ENCODE measurements at places on chromosomes 12 and 14.

GRCh38 chr12:110349514-110350151, 53.9 kb downstream of the ANAPC7 start:
- peak; percentile 34 for DNase-seq

- peak; percentile 94 for DNase-seq
Observed at GRCh38 chr12:57754411-57755193, at the start of gene MARCHF9. MARCHF9 (plus strand) TSS chr12:57755103; CDS start chr12:57755529, 426 bp downstream.

DNA sequence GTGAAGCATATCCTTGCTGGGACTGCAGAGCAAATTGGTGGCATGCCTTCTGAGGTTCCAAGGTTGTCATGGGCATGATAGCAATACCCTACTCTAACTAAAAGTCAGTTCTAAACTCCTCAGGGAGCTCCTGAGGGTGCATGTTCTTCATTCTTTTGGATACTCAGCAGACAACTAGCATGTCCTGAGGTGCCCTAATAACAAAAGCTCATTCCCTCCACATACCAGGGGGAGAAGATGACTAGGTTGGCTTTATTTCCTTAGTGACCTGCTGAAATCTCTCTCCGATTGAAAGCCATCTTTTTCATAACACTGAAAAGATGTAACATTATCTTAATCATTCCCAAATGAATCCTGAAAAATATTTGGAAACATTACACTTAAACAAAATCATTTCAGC, 188.7 kb upstream of the IGF1 start:
- no peak for DNase-seq

DNA sequence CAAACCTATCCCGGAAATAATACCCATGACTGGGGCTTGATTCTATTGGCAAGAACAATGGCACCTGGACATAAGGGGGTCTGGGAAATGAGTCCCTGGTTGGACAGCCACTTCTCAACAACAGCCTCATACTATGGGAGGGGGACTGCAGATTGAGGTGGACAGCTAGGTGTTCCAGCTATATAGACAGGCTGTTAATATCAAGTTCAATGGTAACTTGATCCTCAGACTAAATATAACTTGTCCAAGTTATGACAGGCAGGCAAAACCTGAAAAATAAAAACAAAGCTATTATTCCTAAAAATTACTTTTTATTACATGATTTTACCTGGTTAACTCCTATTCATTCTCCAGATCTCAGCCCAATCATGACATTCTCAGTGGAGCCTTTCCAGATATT, 267.3 kb downstream of the TTC8 start:
- DNase-seq, result no peak

- no peak for DNase-seq
Observed at GRCh38 chr14:41302776-41303175, 303.9 kb upstream of the LRFN5 start.

DNA sequence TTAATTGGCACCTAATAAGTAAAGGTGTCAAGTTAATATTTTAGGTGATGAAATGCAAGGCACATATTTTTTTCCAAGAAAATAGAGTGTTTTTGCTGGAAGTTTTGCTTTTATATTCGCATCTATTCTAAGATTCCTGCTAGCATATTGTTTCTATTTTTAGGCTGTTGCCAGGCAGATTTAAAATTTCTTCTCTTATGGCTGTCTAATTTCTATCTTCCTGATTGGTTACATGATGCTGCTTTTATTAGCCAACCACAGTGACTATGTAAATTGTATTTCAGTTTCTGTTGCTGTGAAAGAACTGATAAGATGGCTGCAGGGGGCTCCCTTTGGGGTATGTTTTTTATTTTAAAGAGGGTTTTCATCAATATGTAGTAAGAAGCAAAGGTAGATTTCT, 42.7 kb downstream of the ATF7IP start:
- DNase-seq, result peak; percentile 68

DNA sequence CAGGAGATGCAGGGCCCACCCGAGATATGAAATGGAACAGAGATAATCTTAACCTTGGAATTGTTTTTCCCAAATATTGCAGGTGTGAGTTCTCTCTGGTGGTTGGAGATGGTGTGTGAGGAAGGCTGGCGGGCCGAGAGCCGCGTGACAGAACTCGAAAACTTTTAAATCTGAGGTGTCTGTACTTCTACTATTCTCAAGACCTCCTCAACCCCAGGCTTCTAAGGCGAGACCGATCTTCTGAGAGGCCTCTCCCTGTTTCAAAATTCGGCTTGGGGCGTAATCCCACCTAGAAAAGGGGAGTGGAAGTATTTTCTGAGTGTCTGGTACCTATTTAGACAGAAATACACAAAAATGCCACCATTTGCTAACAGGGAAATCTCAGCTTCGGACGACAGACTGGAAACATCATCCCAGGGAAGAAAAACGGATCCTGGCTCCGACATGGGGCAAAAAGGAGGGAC, 611 bp downstream of the SARNP start:
- no peak for DNase-seq

DNA sequence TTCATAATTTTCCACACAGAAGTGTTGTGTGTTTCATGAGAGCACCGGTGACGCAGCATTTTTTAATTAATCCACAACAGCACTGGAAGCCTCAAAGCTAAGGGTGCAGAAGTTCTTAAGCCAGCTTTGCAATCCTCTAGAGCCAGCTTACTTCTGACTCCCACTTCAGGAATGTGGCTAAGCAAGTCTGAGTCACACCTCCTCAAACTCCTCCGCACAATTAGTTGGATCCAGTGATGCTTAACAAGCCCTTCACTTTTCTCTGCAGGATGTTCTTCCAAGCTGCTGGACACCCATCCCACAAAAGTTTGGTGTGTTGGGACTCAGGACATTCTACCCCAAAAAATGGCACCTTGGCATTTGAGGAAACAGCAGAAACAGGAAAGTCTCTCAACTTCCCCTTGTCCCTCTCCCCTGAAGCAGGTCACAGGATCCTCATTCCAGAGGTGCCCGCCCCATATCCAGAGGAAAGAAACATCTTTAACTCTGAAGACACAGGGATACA, 210.0 kb downstream of the PPM1H start:
- DNase-seq, result no peak

DNA sequence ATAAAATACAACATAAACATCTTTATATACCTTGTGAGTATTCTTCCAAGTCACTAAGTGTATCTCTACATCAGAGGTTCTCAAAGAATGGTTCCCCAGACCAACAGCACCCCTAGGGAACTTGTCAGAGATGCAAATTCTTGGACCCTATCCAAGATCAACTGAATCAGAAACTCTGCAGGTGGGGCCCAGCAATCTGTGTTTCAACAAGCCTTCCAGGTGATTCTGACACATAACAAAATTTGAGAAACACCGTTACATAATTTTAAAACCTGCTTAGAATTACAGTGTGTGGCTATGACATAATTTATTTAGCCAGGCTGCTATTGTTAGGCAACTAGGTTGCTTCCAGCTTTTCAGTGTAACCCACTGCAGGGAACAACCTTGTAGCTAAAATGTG, 49.8 kb downstream of the NTN4 start:
- DNase-seq, result no peak

DNA sequence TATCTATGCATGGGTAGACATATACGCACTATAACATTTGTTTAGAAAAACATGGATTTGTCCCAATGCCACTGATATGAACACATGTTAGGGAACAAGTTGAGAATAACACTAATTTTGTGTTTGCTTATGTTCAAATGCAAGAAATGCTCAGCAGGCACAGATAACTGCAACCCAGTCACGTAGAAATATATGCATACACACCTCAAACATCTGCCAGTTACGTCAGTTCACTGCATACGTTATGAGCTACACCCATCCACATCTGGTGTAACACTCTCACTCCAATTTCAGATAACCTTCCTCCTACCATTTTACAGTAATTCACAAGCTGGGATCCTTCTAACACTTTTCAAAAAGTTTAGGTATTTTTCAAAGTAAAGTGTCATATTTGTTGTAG, 10.7 kb downstream of the PAWR start:
- DNase-seq, result no peak

DNA sequence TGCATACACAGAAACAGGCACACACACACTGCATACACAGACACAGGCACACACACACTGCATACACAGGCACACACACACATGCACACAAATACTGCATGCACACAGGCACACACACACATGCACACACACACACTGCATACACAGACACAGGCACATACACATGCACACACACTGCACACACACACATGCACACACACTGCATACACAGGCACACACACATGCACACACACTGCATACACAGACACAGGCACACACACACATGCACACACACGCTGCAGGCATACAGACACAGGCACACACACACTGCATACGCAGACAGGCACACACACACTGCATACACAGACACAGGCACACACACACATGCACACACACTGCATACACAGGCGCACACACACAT, 32.7 kb upstream of the BTBD6 start:
- no peak for DNase-seq

GRCh38 chr12:69196302-69197288, 42.8 kb upstream of the CPSF6 start:
- DNase-seq, result no peak

- no peak for DNase-seq
Observed at GRCh38 chr12:92504594-92504981, 198.2 kb upstream of the PLEKHG7 start.

DNA sequence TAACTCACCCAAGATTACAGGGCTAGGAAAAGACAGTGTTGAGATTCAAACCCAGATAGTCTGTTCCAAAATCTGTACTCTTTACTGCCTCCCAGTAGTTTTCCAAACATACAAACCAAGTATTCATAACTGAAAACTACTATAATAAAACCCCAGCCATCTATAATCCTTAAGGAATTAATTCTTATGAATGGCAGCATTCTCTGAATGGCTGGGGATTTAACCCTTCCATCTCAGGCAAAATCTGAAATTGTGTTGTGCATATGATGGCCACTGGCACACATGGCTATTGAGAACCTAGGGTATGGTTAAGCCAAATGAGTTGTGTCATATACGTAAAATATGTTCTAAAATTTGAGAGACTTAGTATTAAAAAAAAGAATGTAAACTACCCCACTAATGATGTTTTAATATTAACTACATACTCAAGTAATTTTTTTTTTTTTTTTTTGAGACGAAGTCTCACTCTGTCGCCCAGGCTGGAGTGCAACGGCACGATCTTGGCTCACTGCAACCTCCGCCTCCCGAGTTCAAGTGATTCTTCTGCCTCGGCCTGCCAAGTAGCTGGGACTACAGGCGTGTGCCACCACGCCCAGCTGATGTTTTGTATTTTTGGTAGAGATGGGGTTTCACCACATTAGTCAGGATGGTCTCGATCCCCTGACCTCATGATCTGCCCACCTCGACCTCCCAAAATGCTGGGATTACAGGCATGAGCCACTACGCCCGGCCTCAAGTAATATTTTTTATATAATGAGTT, 16.7 kb downstream of the PPP1R13B start:
- no peak for DNase-seq
